ENCODE measurements at places on chromosomes 7 and 10. TPM values are rescaled to one million over a fixed set of nuclear protein-coding genes. Genes with fewer than 3 reads are reported as not detected.

The SOSTDC1 gene
- not detected for total RNA-seq

DNA sequence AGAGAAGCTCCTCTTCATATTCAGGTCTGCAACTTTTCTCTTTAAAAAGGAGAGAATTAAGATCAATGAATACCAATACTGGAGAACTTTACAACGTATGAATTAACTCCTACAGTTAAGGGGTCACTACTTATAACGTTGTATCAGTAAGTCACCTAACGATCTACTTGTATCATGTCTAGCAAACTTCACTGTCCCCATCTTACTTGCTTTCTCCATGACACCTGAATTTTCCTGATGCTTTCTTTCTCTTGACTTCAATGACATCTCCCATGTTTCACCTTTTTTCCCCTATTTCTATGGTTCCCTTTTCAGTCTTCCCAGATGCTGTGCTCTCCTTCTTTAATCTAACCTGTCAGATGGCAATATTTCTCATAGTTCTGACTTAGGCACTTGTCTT, 19.6 kb downstream of the NAMPT start:
- H3K4me1 ChIP-seq, result peaks cover 27% of the 10 kb centered on the region
- no peaks in the 10 kb centered on the region for H3K27me3 ChIP-seq
- H3K4me3 ChIP-seq, result no peak overlapping the region
- DNase-seq, result no peak

- peaks cover 56% of the 10 kb centered on the region for H3K36me3 ChIP-seq
- no peaks in the 10 kb centered on the region for H3K4me1 ChIP-seq
- no peaks in the 10 kb centered on the region for H3K27me3 ChIP-seq
- H3K27ac ChIP-seq, result no peak overlapping the region
- DNase-seq, result no peak
Observed at GRCh38 chr7:158741294-158741666, 36.7 kb upstream of the NCAPG2 start.

DNA sequence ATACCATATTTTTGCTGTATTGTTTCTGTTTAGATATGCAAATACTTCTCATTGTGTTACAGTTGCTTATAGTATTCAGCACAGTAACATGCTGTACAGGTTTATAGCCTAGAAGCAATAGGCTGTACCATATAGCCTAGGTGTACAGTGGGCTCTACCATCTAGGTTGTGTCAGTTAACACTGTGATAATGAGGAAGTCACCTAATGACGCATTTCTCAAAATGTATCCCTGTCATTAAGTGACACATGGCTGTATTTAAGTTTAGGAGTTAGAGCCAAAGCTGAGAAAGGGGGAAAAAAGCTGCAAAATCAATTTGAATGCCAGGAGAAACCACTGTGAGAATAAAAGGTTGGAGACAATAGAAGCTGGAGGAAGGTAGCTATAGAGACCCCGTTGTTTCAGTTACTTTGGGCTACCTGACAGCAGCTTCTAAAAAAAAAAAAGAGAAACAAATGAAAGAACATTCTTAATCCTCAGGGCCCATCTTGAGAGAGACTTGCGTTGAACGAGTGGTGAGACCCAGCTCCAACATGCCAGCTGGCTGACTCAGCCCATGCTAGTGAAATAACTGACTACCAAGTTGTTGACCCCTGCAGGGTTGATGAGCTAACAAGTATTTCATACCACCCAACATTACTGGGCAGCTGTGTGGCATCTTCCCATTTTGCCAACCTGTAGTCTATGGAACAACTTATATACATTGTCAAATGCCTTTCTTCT, 8.7 kb downstream of the STARD3NL start:
- H3K36me3 ChIP-seq, result peaks cover 18% of the 10 kb centered on the region
- peaks cover 39% of the 10 kb centered on the region for H3K4me1 ChIP-seq
- H3K4me3 ChIP-seq, result no peak overlapping the region
- DNase-seq, result no peak

GRCh38 chr7:120856621-120857352, 1.2 kb downstream of the TSPAN12 start:
- peaks cover 65% of the 10 kb centered on the region for H3K27me3 ChIP-seq
- peak; percentile 2 for DNase-seq
- no peaks in the 10 kb centered on the region for H3K36me3 ChIP-seq
- peaks cover 12% of the 10 kb centered on the region for H3K4me1 ChIP-seq

DNA sequence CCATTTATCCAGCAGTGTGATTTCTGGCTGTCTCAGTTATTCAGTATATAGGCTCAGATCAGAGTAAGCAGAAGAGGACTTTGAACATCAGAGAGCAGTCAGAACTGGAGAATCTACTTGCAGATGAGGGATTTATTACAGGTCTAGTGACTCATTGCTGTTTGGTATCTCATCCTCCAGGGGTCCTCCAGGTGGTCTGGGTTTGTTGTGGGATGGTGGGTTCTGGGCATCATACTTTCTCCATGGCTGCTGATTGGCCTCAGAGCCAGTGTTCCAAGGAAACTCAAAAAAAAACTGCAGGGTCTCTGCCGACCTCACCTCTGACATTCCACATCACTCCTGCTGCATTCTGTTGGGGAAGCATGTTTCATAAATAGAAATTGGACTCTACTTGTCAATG, 214.8 kb downstream of the CNTNAP2 start:
- no peaks in the 10 kb centered on the region for H3K36me3 ChIP-seq
- DNase-seq, result no peak
- no peak overlapping the region for H3K27ac ChIP-seq
- no peak overlapping the region for H3K4me3 ChIP-seq

DNA sequence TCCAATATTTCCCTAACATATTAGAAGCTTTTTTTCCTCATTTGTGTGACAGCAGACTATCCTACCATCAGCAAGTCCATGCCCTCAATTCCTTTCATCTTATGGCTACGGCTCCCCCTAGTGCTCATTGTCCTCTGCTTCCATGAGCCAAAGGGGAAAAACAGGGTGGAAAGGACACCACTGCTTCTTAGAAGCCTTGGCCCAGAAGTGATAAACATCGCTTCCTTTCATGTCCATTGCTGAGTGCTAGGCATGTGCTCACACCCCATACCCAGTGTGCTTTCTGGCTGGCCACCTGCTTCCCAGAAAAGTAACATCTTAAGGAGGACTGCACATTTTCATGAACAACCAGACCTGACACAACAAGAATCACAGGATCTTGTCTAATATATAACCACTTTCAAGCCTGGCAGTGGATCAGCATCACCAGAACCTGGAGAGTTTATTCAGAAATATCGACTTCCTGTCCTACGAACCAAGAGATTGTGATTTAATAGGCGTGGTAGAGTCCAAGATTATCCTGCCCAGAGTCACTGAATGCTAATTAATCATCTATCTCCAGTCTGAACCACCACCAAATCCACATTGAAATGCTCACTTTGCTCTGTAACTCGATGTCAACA, 650.5 kb upstream of the SORCS1 start:
- no peak for DNase-seq
- H3K36me3 ChIP-seq, result no peaks in the 10 kb centered on the region
- H3K4me3 ChIP-seq, result no peak overlapping the region
- H3K27me3 ChIP-seq, result no peaks in the 10 kb centered on the region
- H3K4me1 ChIP-seq, result no peaks in the 10 kb centered on the region

DNA sequence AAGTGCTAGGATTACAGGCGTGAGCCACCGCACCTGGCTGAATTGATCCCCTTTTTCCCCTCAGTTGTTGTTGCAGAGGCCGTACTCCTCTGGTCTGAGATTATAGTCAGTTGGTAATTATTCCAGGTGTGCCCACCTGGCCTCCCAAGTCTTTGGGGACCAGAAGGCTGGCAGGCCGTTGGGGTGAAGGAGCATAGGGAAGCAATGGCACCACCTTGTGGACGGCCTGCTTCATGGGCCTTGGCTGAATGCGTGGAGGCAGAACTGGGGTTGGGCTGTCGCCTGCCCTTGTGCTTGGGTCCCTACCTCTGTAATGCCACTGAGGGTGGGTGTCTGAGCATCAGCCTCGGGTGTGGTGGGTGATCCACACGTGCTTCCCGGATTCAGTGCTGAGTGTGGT, 125.7 kb downstream of the RGS10 start:
- no peaks in the 10 kb centered on the region for H3K27me3 ChIP-seq
- H3K27ac ChIP-seq, result no peak overlapping the region
- no peaks in the 10 kb centered on the region for H3K4me1 ChIP-seq
- peak; percentile 51 for DNase-seq
- no peak overlapping the region for H3K4me3 ChIP-seq
- H3K36me3 ChIP-seq, result peaks cover 8% of the 10 kb centered on the region

- H3K27ac ChIP-seq, result no peak overlapping the region
- no peak overlapping the region for H3K4me3 ChIP-seq
- H3K36me3 ChIP-seq, result peaks cover 1% of the 10 kb centered on the region
- DNase-seq, result no peak
- peaks cover 3% of the 10 kb centered on the region for H3K27me3 ChIP-seq
Observed at GRCh38 chr7:51080216-51080615, 236.4 kb downstream of the COBL start.

The TAS2R41 gene
- not detected for total RNA-seq

DNA sequence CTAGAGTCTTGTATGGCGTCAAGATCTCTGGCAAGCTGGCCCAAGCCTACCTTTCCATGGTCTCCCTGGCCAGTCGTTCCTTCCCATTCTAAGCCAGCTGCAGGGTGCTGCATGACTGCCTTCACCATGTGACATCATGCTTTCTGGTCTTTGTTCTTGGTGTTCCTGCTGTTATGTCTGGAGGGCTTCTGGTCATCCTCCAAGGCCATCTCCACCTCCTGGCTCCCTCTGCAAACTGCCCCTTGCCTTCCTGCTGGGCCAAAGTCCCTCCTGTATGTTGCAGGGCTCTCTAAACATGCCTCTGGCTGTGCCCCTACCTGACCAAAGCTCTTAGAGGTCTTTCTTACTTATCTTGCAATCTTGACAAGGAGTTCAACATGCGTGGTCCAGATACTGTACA, 44.4 kb upstream of the SHH start:
- no peaks in the 10 kb centered on the region for H3K4me1 ChIP-seq
- no peak for DNase-seq
- H3K27ac ChIP-seq, result no peak overlapping the region
- no peaks in the 10 kb centered on the region for H3K36me3 ChIP-seq
- no peaks in the 10 kb centered on the region for H3K27me3 ChIP-seq
- H3K4me3 ChIP-seq, result no peak overlapping the region

The STRIP2 gene
- total RNA-seq, result 79.4 TPM

- H3K4me1 ChIP-seq, result no peaks in the 10 kb centered on the region
- DNase-seq, result no peak
- no peaks in the 10 kb centered on the region for H3K36me3 ChIP-seq
- no peak overlapping the region for H3K27ac ChIP-seq
- H3K27me3 ChIP-seq, result no peaks in the 10 kb centered on the region
Observed at GRCh38 chr10:57338823-57339558, 928.7 kb downstream of the IPMK start.

GRCh38 chr7:110881721-110882120, 209.2 kb upstream of the LRRN3 start:
- no peaks in the 10 kb centered on the region for H3K4me1 ChIP-seq
- DNase-seq, result no peak
- no peaks in the 10 kb centered on the region for H3K27me3 ChIP-seq
- no peaks in the 10 kb centered on the region for H3K36me3 ChIP-seq
- H3K27ac ChIP-seq, result no peak overlapping the region

The PLAC9 gene
- total RNA-seq, result not detected

- no peak overlapping the region for H3K4me3 ChIP-seq
- H3K4me1 ChIP-seq, result peaks cover 17% of the 10 kb centered on the region
- no peaks in the 10 kb centered on the region for H3K27me3 ChIP-seq
- H3K36me3 ChIP-seq, result peaks cover 11% of the 10 kb centered on the region
Observed at GRCh38 chr10:63409465-63410027, 56.2 kb downstream of the JMJD1C start.

DNA sequence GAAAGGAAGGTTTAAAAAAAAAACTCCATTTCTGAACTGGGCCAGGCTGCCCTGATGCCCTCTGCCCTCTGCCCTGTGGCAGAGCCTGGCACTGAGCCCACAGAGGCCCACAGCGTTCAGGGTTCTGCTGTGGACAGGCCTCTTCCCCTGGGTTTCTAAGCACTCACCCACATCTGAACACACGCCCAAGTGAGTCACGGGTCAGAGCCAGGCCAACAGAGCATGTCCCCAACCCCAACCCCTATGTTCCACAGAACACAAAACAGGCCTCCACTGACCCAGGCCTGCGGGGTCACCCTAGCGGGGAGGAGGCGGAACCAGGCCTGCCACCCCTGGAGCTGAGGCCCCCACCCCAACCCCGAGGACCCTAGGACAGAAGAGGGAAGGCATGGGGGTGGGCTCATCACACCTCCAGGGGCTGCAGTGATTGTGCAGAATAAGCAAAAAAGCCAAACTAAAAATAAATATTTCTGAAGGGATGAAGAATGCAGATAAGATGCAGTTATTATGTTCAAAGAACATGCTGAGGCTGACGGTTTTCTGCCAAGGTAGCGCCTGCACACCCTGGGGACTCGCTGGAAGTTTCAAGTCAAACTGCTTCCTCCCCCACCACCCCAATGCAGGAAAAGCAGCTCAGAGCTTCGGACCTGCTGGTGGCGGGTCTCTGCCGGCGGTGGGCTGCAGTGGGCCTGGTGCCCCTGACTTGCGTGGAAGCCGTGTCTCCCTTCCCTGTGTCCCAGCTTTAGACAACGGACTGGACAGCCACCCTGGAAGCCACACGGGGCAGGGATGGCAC, 5.4 kb downstream of the WDR86 start:
- no peak for DNase-seq
- H3K27me3 ChIP-seq, result peaks cover 31% of the 10 kb centered on the region
- H3K4me1 ChIP-seq, result peaks cover 6% of the 10 kb centered on the region
- H3K4me3 ChIP-seq, result no peak overlapping the region
- H3K36me3 ChIP-seq, result peaks cover 2% of the 10 kb centered on the region
- H3K27ac ChIP-seq, result no peak overlapping the region

The ATG9B gene
- total RNA-seq, result 4.7 TPM

GRCh38 chr10:98621630-98622029, 174.9 kb upstream of the HPS1 start:
- H3K27ac ChIP-seq, result no peak overlapping the region
- no peak for DNase-seq
- no peak overlapping the region for H3K4me3 ChIP-seq
- no peaks in the 10 kb centered on the region for H3K27me3 ChIP-seq
- H3K4me1 ChIP-seq, result no peaks in the 10 kb centered on the region

- no peaks in the 10 kb centered on the region for H3K27me3 ChIP-seq
- DNase-seq, result no peak
- peaks cover 2% of the 10 kb centered on the region for H3K36me3 ChIP-seq
- no peak overlapping the region for H3K4me3 ChIP-seq
Observed at GRCh38 chr10:329361-330099, 194.3 kb downstream of the ZMYND11 start.

GRCh38 chr7:151693140-151693539, 173.4 kb upstream of the RHEB start:
- H3K27me3 ChIP-seq, result no peaks in the 10 kb centered on the region
- H3K4me3 ChIP-seq, result no peak overlapping the region
- H3K27ac ChIP-seq, result no peak overlapping the region

The LRRC4 gene
- total RNA-seq, result 1.3 TPM

GRCh38 chr7:138402749-138403148, 57.3 kb upstream of the TRIM24 start:
- no peak overlapping the region for H3K27ac ChIP-seq
- H3K4me3 ChIP-seq, result no peak overlapping the region
- DNase-seq, result no peak
- peaks cover 4% of the 10 kb centered on the region for H3K27me3 ChIP-seq
- H3K36me3 ChIP-seq, result no peaks in the 10 kb centered on the region

- H3K27me3 ChIP-seq, result no peaks in the 10 kb centered on the region
- H3K4me3 ChIP-seq, result no peak overlapping the region
- no peak overlapping the region for H3K27ac ChIP-seq
- DNase-seq, result no peak
- H3K4me1 ChIP-seq, result no peaks in the 10 kb centered on the region
Observed at GRCh38 chr7:87779806-87780205, 96.4 kb downstream of the SLC25A40 start.

The CLDN3 gene
- not detected for total RNA-seq

The AQP1 gene
- total RNA-seq, result 0.13 TPM

GRCh38 chr10:2262333-2262732, 525.0 kb upstream of the ADARB2 start:
- no peaks in the 10 kb centered on the region for H3K27me3 ChIP-seq
- H3K4me1 ChIP-seq, result no peaks in the 10 kb centered on the region
- H3K27ac ChIP-seq, result no peak overlapping the region
- DNase-seq, result no peak
- H3K36me3 ChIP-seq, result no peaks in the 10 kb centered on the region

All from activated T-helper 1 cell treated with anti-CD3 and anti-CD28 coated beads, Interleukin-12 subunit alpha, Interleukin-12 subunit beta, Interleukin-2, Interleukin-4 antibody, amounts not matched to agents 30 ng/mL and 10 ng/mL and 1 ng/mL, durations not matched to agents 14 hours and 24 hours and 36 hours (primary cell).